Activated CD4-positive, alpha-beta T cell treated with anti-CD3 and anti-CD28 coated beads, Interleukin-2, Interleukin-6, amounts not matched to agents 100 ng/mL and 50 ng/mL, durations not matched to agents 16 hours and 8 hours (primary cell): ENCODE measurements at places on chromosomes 12 and 14.
A peak's percentile ranks its signal among the peaks of the same experiment; 100 is the strongest.

DNA sequence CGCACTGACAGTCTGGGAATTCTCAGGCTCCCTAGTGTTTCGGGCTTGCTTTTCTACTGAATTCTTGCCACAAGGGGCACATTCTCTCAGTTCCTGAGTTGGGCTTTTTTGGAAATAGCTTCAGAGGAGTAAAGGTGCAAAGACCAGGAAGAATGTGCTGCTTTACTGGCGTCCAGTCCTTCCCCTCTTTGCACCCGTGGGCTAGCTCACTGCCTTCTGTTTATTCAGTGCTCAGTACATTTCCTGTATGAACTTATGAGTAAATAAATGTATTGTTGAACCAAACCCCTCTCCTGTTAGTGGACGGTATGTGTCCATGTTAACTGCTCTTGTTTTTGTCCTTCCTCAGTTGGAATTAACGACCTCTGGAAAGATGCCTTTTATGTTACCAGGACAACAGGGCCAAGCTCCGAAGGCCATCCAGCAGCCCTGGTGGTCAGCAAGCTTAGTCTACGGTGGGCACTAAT lies 24.0 kb downstream of the GSG1 start:
- no peak for DNase-seq

- DNase-seq, result no peak
Measured at GRCh38 chr12:30782316-30783173, 27.8 kb upstream of the CAPRIN2 start.

DNA sequence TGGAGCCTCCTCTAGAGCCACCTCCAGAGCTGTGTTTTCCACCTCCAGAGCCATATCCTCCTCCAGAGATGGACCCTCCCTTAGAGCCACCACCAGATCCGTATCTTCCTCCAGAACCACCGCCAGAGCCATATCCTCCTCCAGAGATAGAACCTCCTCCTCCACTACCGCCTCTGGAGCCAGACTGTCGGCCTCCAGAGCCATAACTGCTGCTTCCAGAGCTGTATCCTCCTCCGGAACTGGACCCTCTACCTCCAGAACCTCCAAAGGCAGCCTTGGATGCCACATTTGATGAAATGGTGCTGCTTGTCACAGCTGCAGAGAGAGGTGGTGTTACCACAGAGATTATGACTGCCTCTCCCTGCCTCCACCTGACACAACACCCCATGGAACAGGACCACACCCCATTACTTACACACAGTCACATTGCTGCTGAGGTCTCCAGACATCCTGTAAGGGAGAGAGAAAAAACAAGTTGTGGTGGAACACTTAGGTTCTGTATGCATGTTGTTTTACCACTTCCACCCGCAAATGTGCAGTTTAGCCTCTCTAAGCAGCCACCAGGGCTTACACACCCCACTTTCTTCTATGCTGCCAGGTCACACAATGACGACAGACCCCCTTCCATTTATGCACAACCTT lies 6.8 kb downstream of the KRT2 start:
- peak; percentile 23 for DNase-seq

DNA sequence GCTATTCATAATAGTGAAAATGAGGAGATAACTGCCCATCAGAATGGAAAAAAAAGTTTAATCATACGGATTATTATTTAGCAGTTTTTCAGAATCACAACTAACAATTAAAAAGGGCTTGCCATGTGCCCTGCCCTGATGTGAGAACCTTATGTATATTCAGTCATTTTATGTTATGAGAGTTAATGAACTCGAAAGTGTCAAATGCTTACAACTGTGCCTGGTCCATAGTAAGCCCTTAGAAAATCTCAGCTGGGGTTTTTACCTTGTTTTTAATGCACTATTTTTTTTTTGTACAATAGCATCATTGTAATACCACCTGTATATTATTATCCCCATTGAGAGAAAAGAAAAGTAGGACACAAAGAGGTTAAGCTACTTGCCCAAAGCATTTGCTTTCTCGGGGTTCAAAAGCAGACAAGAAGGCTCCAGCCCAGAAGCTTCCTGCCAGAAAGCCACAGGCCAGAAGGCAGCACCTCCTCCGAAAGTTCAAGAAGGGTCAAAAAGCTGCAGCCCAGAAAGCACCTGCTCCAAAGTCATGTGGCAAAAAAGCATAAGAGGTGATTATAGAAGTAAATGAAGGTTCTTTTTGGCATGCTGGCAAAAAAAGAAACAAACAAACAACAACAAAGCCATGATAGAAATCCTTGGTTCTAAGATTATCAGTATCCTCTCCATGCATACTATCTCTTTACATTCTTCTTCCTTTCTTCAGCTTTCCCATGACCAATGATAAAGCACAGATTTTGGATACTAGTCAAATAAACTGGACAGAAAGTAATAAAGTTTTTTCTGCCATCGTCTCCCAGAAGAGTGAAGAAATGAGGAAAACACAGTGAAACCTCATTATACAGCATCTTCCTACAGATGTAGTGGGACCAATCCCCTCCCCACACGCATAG lies 59.1 kb upstream of the NAP1L1 start:
- DNase-seq, result peak; percentile 18

- no peak for DNase-seq
Measured at GRCh38 chr14:74891870-74892269, 10.2 kb downstream of the DLST start.

DNA sequence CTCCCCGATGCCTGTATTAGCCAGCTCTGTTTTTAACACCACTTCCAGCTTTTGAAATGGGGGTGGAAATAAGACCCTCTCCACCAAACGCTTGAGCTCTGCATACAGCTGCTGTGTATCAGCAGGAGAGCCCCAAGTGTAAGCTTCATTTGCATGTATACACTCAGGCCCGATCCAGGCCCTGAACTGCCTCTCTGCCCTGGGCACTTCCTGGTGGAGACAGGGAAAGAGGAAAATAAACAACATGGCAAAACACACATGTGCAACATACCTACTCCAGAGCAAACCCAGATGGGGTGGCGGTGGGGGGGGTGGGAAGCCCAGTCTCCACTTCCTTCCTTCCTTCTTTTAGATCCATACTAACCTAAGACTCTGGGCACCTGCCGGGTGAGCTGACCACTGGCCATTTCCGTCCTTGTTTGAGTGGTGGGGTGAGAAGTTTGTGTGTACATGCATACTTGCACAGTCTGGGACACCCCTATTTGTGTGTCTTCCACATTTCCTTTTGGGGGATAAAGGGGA lies 55.3 kb downstream of the RBM19 start:
- DNase-seq, result no peak

DNA sequence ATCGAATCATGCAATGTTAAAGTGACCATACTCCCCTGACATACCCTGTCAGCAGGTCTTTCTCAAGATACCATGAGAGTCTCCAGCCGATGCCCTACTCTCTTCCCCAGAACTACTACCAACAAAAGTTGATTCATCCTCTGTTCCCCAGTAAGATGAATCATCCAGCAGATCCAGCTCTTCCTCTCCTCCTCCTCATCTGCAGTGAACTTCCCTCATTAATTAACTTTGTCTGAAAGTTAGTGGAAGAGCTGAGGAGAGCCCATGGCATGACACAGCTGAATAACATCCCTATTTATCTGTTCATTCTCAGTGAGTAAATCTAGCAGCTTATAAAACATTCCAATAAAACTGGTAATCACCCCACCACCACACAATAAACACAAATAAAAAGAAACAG lies 213.4 kb downstream of the EGLN3 start:
- DNase-seq, result no peak

DNA sequence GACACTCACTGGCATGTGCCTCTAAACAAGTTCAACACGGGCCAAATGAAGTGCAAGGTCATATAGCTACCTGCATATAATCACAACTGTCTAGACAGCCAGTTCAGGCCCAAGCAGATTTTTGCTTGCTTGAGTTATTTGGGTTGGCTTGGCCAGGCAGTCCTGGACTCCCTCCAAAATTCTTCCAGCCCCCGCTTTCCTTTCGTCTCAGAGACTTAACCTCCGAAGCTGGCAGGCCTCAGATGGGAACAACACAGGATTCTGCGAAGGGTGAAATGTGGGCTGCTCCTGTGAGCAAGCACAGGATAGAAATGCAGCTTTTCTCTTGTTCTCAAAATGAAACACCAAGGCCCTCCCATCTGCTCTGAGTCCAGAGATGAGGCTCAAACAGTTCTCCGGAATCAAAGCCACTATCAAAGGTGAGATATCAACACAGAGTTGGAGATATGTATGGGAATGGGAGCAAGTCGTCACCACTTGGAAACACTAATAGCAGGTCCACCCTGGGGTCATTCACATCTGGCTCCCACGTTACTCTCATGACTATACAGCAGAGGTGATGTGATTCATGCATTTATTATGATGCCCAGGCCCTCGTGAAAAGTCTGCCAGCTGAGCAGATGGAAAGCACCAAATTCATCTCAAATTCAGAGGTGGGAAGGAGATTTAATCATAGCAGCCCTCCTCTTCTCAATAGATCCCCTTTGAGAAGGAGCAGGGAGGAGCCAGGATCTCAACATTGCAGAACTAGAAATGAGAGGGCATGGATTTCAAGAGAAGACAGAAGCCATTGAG lies 389.8 kb downstream of the NUAK1 start:
- no peak for DNase-seq

DNA sequence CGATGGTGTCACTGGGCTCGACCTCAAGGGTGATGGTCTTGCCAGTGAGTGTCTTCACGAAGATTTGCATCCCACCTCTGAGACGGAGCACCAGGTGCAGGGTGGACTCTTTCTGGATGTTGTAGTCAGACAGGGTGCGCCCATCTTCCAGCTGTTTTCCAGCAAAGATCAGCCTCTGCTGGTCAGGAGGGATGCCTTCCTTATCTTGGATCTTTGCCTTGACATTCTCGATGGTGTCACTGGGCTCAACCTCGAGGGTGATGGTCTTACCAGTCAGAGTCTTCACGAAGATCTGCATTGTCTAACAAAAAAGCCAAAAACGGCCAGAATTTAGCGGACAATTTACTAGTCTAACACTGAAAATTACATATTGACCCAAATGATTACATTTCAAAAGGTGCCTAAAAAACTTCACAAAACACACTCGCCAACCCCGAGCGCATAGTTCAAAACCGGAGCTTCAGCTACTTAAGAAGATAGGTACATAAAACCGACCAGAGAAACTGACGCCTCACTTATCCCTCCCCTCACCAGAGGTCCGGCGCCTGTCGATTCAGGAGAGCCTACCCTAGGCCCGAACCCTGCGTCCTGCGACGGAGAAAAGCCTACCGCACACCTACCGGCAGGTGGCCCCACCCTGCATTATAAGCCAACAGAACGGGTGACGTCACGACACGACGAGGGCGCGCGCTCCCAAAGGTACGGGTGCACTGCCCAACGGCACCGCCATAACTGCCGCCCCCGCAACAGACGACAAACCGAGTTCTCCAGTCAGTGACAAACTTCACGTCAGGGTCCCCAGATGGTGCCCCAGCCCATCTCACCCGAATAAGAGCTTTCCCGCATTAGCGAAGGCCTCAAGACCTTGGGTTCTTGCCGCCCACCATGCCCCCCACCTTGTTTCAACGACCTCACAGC lies 717 bp downstream of the UBC start:
- peak; percentile 95 for DNase-seq

DNA sequence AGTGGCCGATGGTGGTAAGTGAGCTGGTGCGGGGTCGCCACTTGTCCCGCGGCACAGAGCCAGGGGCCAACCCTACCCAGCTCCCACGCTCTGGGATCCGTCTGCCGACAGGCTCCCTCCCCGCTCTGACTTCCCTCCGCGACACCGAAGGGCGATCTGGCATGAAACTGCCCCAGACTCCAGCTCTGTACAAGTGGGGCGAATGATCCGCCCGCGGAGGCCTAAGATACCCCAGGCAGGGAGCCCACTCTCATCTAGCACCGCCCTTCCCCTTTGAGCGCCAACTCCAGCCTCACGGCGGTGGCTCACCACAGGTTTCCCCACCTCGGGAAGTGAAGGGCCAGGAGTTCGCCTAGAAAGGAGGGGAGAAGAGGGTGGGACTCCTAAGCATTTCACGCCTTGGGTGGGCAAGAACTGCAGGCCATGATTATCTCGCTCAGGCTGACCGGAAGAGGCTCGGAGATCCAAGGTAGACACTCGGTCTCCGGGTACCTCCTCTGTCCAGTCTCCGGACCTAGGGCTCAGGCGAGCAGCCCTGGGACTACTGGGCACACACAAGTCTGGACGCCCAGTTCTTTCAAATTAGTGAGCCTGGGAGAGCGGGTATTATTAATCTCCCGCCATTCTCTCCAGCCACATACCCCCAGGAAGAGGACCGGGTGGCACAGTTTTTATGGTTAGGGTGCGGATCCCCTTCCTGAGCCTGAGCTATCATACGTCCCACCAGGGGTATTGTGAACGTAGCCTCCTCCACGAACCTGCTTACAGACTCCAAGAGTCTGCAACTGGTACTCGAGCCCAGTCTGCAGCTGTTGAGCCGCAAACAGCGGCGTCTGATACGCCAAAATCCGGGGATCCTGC lies 849 bp downstream of the WNT1 start:
- DNase-seq, result no peak

DNA sequence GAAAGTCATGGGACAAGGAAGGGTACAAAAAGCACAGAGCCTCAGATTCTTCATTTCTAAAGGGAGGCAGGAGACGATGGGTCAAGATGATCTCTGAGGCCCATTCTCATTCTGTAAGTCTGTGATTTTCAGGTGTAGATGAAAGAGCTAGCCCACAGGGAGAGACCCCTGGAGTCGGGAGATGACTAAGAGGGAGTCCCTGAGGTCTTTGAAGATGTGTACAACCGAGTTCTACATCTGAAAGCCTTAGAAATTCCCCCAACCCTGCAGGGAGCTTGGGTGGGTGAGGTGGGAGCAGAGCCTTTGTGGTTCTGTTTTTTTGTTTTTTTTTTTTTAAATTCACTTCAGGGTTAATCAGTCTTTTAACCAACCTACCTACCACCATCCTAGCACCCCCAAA lies 3.1 kb downstream of the WNT10B start:
- no peak for DNase-seq

- no peak for DNase-seq
Measured at GRCh38 chr12:100553936-100554335, 19.5 kb upstream of the GAS2L3 start.

GRCh38 chr14:81555051-81555450 lies 21.4 kb upstream of the SEL1L start:
- DNase-seq, result no peak
